ENCODE measurements at places on chromosomes 7 and 10.

- H3K4me1 ChIP-seq: no peaks in the 10 kb centered on the region
- H3K4me3 ChIP-seq: no peak overlapping the region
- H3K36me3 ChIP-seq: no peaks in the 10 kb centered on the region
- H3K27me3 ChIP-seq: no peaks in the 10 kb centered on the region
Measured at GRCh38 chr10:129448539-129448938, 18.5 kb upstream of the MGMT start.

DNA sequence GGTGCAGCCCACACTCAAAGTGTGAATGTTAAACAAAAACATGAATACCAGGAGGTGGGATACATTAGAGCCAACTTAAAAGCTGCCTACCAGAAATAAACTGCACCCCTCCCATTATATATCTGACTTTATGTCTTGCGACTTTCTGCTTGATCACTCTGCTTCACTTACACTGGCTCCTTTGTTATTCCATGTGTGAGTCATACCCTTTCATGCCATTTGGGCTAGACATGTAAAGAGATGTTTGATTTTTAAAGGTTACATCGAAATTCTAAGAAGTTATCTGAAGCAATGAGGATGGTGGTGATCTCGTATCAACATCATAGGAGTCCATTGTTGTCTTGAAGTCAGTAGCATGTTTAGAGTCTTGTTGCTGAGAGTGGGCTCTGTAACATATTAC, 31.6 kb upstream of the ETV1 start:
- no peaks in the 10 kb centered on the region for H3K4me1 ChIP-seq
- no peaks in the 10 kb centered on the region for H3K36me3 ChIP-seq
- H3K4me3 ChIP-seq: no peak overlapping the region
- H3K27me3 ChIP-seq: no peaks in the 10 kb centered on the region
- no peak overlapping the region for H3K27ac ChIP-seq

GRCh38 chr7:158384746-158385145, 202.9 kb downstream of the PTPRN2 start:
- no peak for DNase-seq
- H3K4me3 ChIP-seq: no peak overlapping the region
- H3K36me3 ChIP-seq: no peaks in the 10 kb centered on the region
- no peak overlapping the region for H3K27ac ChIP-seq

DNA sequence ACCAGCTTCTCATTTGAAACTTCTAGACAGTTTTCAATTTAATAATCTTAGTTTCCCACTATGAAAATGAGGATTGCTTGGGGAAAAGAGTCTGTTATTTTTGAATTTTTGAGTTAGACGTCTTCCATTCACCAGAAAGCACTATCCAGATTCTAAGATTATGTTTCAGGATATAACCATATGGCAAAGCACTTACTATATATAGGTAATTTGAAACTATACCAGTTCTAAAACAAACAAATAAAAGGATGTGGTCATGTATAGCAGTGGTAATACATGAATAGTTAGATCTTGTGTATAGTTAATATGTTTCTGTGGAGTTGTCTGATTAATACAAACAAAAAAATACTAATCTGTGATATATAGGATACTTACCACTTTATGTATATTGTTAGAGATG, 320.0 kb downstream of the EXOC4 start:
- no peak overlapping the region for H3K27ac ChIP-seq
- H3K4me3 ChIP-seq: no peak overlapping the region
- no peak for DNase-seq
- H3K27me3 ChIP-seq: no peaks in the 10 kb centered on the region
- no peaks in the 10 kb centered on the region for H3K4me1 ChIP-seq
- no peaks in the 10 kb centered on the region for H3K36me3 ChIP-seq

- no peak overlapping the region for H3K27ac ChIP-seq
- H3K4me3 ChIP-seq: no peak overlapping the region
- H3K4me1 ChIP-seq: peaks cover 15% of the 10 kb centered on the region
- no peaks in the 10 kb centered on the region for H3K36me3 ChIP-seq
- peak; percentile 35 for DNase-seq
Measured at GRCh38 chr7:25851332-25852210, 300.4 kb upstream of the NFE2L3 start.

DNA sequence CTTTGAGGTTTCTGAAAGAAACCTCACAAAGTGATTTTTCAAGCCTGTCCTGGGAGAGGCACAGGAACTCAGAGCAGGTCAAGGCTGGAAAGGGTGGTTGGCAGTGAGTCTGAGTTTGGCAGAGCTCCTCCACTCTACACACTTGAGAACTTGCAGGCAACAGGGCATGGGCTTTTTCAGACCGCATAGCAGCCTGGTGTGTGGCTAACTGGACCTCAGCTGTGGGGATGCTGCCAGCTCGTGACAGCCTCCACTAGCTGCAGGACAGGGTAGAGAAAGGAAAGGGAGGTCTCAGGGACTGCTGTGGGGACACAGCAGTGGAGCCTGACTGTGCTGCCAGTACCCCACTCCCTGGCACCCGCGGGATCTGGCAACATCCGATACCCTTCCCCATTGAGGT, 2.6 kb downstream of the CDHR1 start:
- no peaks in the 10 kb centered on the region for H3K36me3 ChIP-seq
- peaks cover 5% of the 10 kb centered on the region for H3K4me1 ChIP-seq
- H3K27ac ChIP-seq: no peak overlapping the region
- DNase-seq: no peak
- peaks cover 16% of the 10 kb centered on the region for H3K27me3 ChIP-seq
- no peak overlapping the region for H3K4me3 ChIP-seq

- peak; percentile 1 for DNase-seq
- H3K4me1 ChIP-seq: no peaks in the 10 kb centered on the region
- peaks cover 3% of the 10 kb centered on the region for H3K27me3 ChIP-seq
- H3K4me3 ChIP-seq: no peak overlapping the region
- no peak overlapping the region for H3K27ac ChIP-seq
- H3K36me3 ChIP-seq: no peaks in the 10 kb centered on the region
Measured at GRCh38 chr10:113126229-113127201, 176.5 kb downstream of the TCF7L2 start.

- no peak overlapping the region for H3K4me3 ChIP-seq
- H3K27ac ChIP-seq: no peak overlapping the region
- peaks cover 6% of the 10 kb centered on the region for H3K4me1 ChIP-seq
- H3K27me3 ChIP-seq: no peaks in the 10 kb centered on the region
- no peaks in the 10 kb centered on the region for H3K36me3 ChIP-seq
Measured at GRCh38 chr10:32060347-32060746, 4.1 kb upstream of the KIF5B start.

- H3K36me3 ChIP-seq: no peaks in the 10 kb centered on the region
- no peak overlapping the region for H3K4me3 ChIP-seq
- peaks cover 6% of the 10 kb centered on the region for H3K27me3 ChIP-seq
- H3K27ac ChIP-seq: no peak overlapping the region
Measured at GRCh38 chr7:96903906-96904305, 101.4 kb upstream of the DLX6 start.

GRCh38 chr7:155590215-155591018, 44.1 kb upstream of the CNPY1 start:
- H3K27ac ChIP-seq: no peak overlapping the region
- no peaks in the 10 kb centered on the region for H3K36me3 ChIP-seq
- H3K27me3 ChIP-seq: no peaks in the 10 kb centered on the region

- H3K27ac ChIP-seq: no peak overlapping the region
- H3K4me1 ChIP-seq: peaks cover 30% of the 10 kb centered on the region
- peaks cover 5% of the 10 kb centered on the region for H3K36me3 ChIP-seq
- H3K27me3 ChIP-seq: no peaks in the 10 kb centered on the region
- H3K4me3 ChIP-seq: peak overlapping the region; percentile 40
Measured at GRCh38 chr7:1055956-1056784, 11.8 kb downstream of the GPR146 start.

GRCh38 chr10:23157239-23157681, 34.9 kb upstream of the PTF1A start:
- H3K36me3 ChIP-seq: no peaks in the 10 kb centered on the region
- H3K4me1 ChIP-seq: no peaks in the 10 kb centered on the region
- peaks cover 8% of the 10 kb centered on the region for H3K27me3 ChIP-seq
- H3K27ac ChIP-seq: no peak overlapping the region
- DNase-seq: no peak
- H3K4me3 ChIP-seq: no peak overlapping the region

GRCh38 chr7:151428378-151429236, 11.3 kb downstream of the CRYGN start:
- no peak for DNase-seq
- H3K4me1 ChIP-seq: peaks cover 70% of the 10 kb centered on the region
- H3K27me3 ChIP-seq: no peaks in the 10 kb centered on the region
- H3K27ac ChIP-seq: peak overlapping the region; percentile 48

DNA sequence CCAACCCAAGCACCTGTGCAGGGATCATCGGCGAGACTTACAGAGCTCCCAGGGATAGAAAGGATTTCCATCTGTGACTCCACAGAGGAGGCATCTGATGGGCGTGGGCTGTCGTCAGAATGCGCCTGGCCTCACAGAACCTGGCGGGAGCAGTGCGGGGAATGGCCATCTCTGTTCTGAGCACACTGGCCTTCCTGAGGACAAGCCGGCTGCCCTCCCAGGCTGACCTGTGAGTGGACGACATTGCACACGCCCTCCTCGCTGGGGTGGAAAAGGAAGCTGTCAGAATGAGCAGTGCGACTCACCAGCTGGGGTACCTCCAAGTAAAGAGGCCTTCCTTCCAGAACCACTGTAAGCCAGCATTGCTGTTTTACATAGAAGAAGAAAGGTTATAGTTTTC, 234.6 kb upstream of the PITRM1 start:
- H3K36me3 ChIP-seq: no peaks in the 10 kb centered on the region
- H3K27ac ChIP-seq: no peak overlapping the region
- H3K27me3 ChIP-seq: no peaks in the 10 kb centered on the region
- no peaks in the 10 kb centered on the region for H3K4me1 ChIP-seq
- H3K4me3 ChIP-seq: no peak overlapping the region

DNA sequence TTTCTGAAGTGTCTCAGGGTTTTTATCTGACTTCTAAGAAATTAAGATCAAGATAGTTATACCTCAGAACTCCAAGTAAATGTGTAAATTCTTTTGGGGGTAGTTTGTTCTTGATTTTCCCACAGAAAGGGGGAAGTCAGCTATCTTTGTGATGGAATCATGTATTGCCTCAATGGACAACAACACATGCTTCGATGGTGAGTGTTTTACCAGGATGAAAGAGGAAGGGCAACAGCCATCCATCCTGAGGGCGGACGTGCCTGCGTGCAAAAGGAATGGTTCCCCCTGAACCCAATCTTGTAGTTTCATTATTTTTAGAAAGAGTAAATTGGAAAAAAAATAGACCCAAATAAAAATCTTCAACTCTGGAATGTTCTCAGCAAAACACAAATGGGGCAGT, 67.2 kb upstream of the ZPBP start:
- no peak overlapping the region for H3K27ac ChIP-seq
- H3K4me1 ChIP-seq: peaks cover 29% of the 10 kb centered on the region
- H3K4me3 ChIP-seq: no peak overlapping the region
- DNase-seq: no peak
- no peaks in the 10 kb centered on the region for H3K36me3 ChIP-seq

DNA sequence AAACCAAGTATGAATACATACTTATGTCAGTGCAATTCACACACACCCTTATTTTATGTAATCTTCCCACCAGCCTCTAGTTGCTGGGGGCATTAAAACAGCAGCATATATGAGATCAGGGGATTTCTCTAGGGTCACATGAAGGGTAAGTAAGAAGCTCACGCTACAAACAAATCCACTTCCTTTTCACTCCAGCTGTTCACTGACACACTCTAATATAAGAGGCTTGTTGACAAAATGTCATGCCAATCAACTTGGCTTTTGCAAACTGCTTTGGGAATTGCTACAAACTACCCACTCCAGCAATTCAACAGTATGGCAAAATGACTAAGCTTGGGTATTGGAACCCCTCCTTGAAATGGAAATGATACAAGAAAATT, 10.3 kb downstream of the FAM3C start:
- H3K27me3 ChIP-seq: no peaks in the 10 kb centered on the region
- peaks cover 12% of the 10 kb centered on the region for H3K4me1 ChIP-seq
- no peak overlapping the region for H3K4me3 ChIP-seq
- no peaks in the 10 kb centered on the region for H3K36me3 ChIP-seq
- no peak overlapping the region for H3K27ac ChIP-seq

- no peak within 1 kb of the TSS for H3K27ac ChIP-seq
- DNase-seq: no peak
Measured at GRCh38 chr10:49395741-49396665, at the start of gene DRGX. Gene DRGX, minus strand, starts transcription at chr10:49396089. Its CDS starts 649 bp downstream, at chr10:49395440.

- no peaks in the 10 kb centered on the region for H3K4me1 ChIP-seq
- H3K4me3 ChIP-seq: no peak overlapping the region
- no peak overlapping the region for H3K27ac ChIP-seq
- H3K36me3 ChIP-seq: no peaks in the 10 kb centered on the region
Measured at GRCh38 chr7:111223802-111224253, 132.9 kb downstream of the LRRN3 start.

GRCh38 chr10:18498998-18499397, 152.4 kb downstream of the NSUN6 start:
- H3K27me3 ChIP-seq: no peaks in the 10 kb centered on the region
- H3K36me3 ChIP-seq: no peaks in the 10 kb centered on the region
- H3K4me3 ChIP-seq: no peak overlapping the region
- no peak for DNase-seq
- no peaks in the 10 kb centered on the region for H3K4me1 ChIP-seq

- H3K36me3 ChIP-seq: no peaks in the 10 kb centered on the region
- no peak overlapping the region for H3K27ac ChIP-seq
- H3K4me3 ChIP-seq: no peak overlapping the region
- H3K27me3 ChIP-seq: no peaks in the 10 kb centered on the region
Measured at GRCh38 chr10:28273343-28273742, 29.5 kb downstream of the MPP7 start.

DNA sequence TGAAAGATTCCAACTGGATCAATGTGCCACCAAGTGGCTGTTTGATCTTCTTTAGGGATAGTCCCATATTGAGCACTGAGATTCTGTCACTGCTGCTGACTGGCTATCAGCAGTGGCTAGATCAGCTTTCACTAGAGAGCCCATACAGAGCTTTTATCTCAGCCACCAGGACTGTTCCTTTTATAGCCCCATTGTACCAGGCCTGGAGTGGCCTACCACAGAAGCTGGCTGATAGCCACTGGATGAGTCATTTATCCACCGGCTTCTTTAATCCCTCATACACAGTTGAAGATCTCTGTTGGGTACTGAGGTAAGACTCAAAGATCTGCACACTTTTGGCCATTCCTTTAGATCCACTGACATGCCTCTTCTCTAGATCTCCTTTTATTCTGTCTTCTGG, 1101.1 kb downstream of the SORCS3 start:
- H3K27ac ChIP-seq: no peak overlapping the region
- H3K36me3 ChIP-seq: no peaks in the 10 kb centered on the region
- no peaks in the 10 kb centered on the region for H3K27me3 ChIP-seq
- no peak overlapping the region for H3K4me3 ChIP-seq
- no peak for DNase-seq
- H3K4me1 ChIP-seq: no peaks in the 10 kb centered on the region

GRCh38 chr7:152591976-152592375, 84.0 kb downstream of the XRCC2 start:
- no peak for DNase-seq
- H3K4me3 ChIP-seq: no peak overlapping the region
- no peaks in the 10 kb centered on the region for H3K4me1 ChIP-seq
- no peak overlapping the region for H3K27ac ChIP-seq
- no peaks in the 10 kb centered on the region for H3K36me3 ChIP-seq

GRCh38 chr10:59625721-59626522, 83.7 kb downstream of the SLC16A9 start:
- H3K27me3 ChIP-seq: no peaks in the 10 kb centered on the region
- no peaks in the 10 kb centered on the region for H3K36me3 ChIP-seq
- no peak for DNase-seq
- H3K4me1 ChIP-seq: no peaks in the 10 kb centered on the region
- no peak overlapping the region for H3K4me3 ChIP-seq
- no peak overlapping the region for H3K27ac ChIP-seq
